Iris pigment epithelial cell (primary cell): ENCODE measurements at places on chromosomes 12 and 14.
A peak's percentile ranks its signal among the peaks of the same experiment; 100 is the strongest.

DNA sequence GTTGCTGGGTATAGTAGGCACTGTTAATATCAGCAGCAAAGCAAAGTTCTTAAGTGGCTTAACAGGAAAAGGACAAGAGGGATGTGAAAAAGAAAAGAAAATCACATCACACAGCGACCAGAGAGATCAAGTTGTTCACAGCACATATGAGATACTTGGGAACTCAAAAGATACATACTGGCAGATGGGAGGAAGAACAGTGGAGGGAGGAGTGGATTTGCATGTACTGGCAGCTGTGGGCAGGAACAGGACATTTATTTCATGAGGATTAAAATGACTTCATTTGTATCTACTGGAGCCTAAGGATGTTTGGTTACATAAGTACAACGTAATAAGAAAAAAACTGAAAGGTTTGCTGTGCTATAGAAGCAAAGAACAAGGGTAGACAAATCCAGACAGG is 136.5 kb upstream of the IFNG-AS1 start:
- no peak for DNase-seq

- no peak for DNase-seq
Measured at GRCh38 chr12:49920915-49921286, 17.2 kb upstream of the FAIM2 start.

DNA sequence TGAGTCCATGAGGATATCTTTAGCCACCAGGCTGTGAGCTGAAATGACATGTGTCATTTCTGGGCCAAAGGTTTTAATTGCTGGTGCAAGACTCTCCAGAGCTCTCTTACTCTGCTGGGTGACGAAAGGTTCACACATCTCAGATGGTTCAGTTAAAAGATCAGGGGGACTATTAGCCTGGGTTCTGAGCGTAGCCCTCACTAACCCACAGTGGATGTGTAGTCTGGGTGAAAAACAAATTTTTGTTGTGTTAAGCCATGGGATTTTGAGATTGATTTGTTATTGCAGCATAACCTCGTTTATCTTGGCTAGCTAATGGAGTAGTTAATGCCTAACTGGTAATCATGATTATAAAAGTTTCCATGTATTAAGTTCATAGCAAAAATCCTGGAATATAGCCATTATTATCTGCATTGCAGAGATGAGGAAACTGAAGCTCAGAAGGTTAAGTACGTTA is 251.5 kb downstream of the RMST start:
- no peak for DNase-seq

DNA sequence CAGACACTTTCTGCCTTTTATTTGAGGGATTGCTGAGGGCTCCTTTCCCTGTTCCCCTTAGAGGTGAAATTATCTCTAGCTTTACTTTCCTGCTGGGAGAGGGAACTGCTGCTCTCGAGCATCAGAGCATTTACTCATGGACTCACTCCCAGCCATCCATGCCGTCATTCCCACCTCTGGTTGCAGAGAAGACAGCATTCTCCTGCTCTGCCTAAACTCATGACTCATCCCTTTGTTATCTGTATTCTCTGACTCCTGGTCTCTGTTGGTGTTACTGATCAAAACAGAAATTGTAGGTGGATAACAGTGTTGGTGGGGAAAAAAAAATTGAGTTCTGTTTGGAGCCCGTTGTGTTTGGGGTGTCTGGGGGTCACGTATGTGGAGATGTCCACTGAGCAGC is 159.3 kb downstream of the TTC8 start:
- DNase-seq = peak; percentile 95

DNA sequence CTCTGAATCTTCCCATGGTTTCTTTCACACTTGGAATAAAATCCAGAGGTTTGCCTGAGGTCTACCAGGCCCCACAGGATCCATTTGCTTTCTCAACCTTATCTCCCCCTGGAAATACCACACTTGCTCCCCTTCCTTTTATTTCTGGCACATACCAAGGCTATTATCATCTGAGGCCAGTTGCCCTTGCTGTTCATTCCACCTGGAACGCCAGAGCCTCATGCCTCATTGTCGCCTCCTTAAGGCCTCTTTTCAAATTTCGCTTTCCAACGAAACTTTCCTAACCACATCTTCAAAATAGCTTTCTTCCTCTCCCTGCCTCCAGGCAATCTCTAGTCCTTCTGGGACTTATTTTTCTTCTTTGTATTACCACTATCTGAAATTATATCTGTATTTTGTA is 11.2 kb upstream of the LRIG3 start:
- no peak for DNase-seq

GRCh38 chr12:15851919-15852318 is 30.3 kb upstream of the STRAP start:
- no peak for DNase-seq
